ENCODE measurements at places on chromosomes 6 and 20. TPM values are rescaled to one million over a fixed set of nuclear protein-coding genes. Genes with fewer than 3 reads are reported as not detected.

- no peaks in the 10 kb centered on the region for H3K36me3 ChIP-seq
- DNase-seq, result no peak
- no peak overlapping the region for H3K27ac ChIP-seq
- no peak overlapping the region for H3K4me3 ChIP-seq
- H3K4me1 ChIP-seq, result no peaks in the 10 kb centered on the region
- H3K27me3 ChIP-seq, result no peaks in the 10 kb centered on the region
These were observed 305.5 kb downstream of the QKI start for GRCh38 chr6:163720005-163720404.

TINAG gene
- not detected for total RNA-seq

DNA sequence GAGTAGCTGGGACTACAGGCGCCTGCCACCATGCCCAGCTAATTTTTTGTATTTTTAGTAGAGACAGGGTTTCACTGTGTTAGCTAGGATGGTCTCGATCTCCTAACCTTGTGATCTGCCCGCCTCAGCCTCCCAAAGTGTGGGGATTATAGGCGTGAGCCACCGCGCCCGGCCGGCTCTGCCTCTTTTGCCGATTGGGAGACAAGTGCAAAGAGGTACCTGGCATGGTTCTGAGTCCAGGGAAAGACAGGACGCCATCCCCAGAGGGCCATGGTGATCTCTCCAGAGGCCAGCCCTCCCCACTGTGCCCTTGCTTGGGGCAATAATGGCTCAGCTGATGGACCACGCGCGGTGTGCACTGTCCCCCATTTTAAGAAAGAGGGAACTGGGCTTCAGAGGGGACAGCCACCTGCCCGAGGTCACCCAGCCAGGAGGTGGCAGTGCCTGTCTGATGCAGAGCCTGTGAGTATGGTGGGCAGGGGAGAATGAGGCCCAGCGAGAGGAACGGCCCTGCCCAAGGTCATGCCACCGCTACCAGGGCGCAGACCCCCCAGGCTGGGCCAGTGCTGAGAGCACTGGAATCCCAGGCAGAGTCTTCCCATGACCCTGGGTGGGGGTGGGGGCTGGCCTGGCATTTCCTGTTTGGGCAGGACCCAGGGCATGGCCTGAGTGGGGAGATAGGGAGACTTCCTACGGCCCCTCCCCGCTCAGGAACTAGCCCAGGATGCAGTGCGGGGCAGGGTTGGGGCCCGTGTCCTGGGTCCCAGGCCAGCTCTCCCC is 61.0 kb downstream of the SNAI1 start:
- no peaks in the 10 kb centered on the region for H3K36me3 ChIP-seq
- no peak for DNase-seq
- H3K27ac ChIP-seq, result no peak overlapping the region
- H3K27me3 ChIP-seq, result no peaks in the 10 kb centered on the region
- no peaks in the 10 kb centered on the region for H3K4me1 ChIP-seq
- no peak overlapping the region for H3K4me3 ChIP-seq

DNA sequence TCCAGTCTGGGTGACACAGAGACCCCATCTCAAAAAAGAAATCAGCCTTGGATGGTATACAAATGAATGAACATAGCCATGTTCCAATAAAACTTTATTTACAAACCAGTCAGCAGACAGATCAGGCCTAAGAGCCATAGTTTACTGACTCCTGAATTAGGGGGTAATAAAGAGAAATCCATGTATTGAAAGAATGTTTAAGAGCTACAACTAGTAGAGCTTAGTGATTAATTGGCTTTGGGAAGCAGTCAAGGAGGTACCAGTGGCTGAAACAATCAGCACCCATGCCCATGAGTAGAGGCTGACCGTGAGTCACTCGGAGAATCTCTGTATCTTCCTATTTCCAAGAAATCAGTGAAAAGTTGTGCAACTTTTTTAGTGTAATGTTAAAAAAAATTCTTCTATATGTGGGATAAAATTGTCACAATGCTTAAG is 223.6 kb upstream of the RREB1 start:
- no peak for DNase-seq
- H3K27me3 ChIP-seq, result no peaks in the 10 kb centered on the region
- no peak overlapping the region for H3K27ac ChIP-seq
- no peaks in the 10 kb centered on the region for H3K4me1 ChIP-seq

DNA sequence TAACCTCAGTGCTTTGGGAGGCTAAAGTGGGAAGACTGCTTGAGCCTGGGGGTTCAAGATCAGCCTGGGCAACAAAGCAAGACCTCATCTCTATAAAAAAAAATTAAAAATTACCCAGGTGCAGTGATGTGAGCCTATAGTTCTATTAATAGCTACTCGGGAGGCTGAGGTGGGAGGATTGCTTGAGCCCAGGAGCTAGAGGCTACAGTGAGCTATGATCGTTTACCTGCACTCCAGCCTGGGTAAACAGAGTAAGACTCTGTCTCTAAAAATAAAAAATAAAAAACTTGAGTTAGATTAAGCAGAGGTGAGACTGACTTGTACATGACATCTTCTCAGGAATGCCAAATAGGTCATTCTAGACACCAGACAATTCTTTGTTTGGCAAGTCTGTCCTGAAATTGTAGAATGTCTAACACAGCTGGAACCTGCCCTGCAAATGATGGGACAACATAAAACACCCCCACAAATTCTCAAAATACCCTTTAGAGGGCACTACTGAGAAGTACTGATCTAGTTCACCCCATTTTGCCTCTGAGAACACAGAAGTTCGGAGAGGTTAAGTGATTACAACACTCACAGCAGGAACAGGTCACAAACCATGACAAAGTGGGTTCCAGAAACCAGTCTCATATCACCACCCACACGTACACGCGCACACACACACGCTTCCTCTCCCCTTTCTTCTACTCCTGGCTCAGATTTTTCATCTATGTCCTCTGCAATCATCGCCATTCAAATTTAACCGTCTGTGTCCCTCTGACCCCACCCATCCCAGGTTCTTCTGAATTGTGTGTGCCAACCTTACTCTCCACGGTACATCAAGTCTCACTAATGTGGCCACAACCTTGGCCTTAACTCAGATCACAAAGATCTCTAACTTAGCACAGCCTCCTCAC is 38.3 kb downstream of the ARHGAP18 start:
- H3K27ac ChIP-seq, result peak overlapping the region; percentile 68
- H3K4me3 ChIP-seq, result no peak overlapping the region
- H3K27me3 ChIP-seq, result no peaks in the 10 kb centered on the region
- peaks cover 37% of the 10 kb centered on the region for H3K4me1 ChIP-seq
